Natural killer cell treated with Interleukin-12 subunit alpha and Interleukin-12 subunit beta and Interleukin-15 and Interleukin-18, amount 100 ng/mL, for 72 hours (primary cell): ENCODE measurements at places on chromosomes 12 and 14. TPM values are rescaled to one million over a fixed set of nuclear protein-coding genes. Genes with fewer than 3 reads are reported as not detected.

GRCh38 chr12:4555804-4556203, 6.2 kb upstream of the DYRK4 start:
- no peak for DNase-seq

DNA sequence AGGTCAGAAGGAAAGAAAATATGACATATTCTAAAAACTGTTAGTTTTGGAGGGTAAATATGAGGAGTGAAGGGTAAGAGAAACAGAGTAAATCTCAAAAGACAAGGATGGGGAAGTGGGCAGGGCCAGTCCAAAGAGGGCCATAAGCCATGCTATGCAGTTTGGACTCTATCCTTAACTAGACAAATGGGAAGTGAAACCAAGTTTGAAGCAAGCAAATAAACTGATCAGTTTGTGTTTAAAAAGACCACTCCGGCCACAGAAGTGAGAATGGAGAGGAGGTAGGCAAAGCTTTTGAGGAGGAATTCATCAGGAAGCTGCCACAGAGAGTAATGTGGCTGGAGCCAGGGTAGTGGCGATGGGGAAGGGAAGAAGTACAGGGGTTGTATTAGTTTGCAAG, 37.5 kb upstream of the DAAM1 start:
- DNase-seq: no peak

- DNase-seq: no peak
These were observed 69.6 kb downstream of the SLC41A2 start for GRCh38 chr12:104888481-104888880.

DNA sequence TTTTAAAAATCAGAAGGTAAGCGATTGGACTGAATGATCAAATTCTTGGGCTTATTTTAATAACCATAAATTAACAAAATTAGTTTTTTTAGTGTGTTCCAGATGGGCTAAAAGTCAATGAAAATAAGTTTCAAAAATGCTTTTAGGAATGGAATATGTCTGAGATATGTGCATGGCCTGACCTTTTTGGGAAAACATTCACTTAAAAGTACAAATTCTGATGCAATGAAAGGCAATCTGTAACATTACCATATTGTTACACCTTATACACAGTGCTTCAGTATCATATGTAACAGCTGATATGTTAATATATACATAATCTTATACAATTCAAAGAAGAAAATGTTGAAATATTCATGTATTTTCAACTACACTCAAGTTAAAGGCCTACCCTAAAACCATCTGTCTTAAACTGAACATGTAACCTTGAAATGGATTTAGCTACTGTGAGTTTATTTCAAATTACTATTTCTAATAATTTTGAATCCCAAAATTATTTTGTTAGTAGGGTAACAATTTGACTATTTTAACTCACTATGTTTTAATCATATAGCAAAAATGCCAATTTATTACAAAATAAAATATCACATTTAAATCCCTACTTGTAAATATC, 84.8 kb downstream of the EEA1 start:
- DNase-seq: no peak

The CLEC4C gene
- not detected for total RNA-seq

GRCh38 chr12:19130224-19131024, 891 bp downstream of the PLEKHA5 start:
- no peak for DNase-seq

DNA sequence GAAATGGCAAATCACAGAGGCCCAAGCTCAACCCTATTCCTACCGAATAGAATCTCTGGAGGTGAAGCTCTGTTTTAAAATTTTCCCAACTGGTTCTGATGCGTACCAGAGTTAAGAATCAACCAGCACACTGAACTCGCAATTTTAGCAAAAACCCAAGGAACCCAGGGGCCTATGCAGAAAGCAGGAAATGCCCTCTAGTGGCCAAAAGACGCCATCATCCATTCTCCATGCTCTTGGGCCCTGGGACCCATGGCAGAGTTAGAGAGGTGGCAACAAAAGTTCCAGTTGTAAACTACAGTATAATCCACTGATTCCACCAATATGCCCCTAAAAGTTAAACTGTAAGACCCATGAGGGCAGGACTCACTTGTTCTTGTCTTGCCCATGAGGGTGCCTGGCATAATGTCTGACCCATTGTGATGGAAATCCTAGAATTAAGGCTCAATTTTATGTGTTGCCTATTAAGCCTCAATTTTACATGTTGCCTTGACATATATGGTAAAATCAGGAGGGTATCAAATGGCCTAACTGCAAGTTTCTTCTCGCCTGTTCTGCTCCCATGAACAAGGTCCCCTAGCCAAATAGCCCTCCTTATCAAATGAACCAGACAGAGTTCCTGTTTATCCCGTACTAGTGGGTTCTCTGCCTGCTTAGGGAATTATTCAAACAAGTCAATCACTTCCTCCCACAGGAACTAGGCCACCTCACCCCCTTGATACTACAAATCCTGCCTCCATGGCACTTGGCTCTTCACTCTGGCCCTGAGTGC, 137.5 kb upstream of the CPM start:
- no peak for DNase-seq

DNA sequence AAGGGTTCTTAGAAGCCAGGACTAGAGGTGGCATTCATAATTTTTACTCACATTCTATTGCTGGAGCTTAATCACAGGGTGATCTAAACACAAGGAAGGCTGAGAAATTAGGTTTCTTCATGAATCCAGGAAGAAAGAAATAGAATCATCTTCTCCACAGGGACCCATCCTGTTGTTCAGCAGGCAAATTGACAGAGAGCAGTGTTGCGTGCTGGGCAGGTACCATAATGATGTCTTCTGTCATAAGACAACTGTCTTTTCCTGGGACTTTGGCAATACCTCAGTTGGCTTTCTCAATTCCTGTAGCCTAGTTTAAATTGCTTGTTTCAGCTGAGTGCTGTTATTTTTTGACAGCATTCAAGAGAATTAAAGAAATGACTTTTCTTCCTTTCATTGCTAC, 468.0 kb upstream of the SYT1 start:
- no peak for DNase-seq

DNA sequence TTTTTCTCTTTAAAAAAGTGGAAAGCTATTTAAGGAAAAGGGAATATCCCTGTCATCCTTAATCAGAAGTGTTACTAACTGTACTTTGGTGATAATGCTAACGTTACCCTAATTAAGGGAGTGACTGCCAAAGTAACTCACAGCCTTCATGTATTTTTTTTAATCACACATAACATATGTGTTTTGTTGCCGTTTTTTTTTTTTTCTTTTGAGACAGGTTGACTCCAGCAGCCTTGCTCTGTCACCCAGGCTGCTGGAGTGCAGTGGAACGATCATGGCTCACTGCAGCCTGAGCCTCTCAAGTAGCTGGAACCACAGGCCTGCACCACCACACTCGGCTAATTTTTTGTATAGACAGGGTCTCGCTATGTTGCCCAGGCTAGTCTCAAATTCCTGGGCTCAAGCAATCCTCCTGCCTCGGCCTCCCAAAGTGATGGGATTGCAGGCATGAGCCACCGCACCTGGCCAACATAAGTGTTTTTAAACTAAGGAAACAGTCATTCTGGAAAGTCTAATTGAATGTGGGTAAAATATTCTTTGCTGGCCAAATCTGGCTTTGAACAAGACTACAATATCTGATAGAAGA, 56.5 kb downstream of the HECTD4 start:
- no peak for DNase-seq

- DNase-seq: no peak
These were observed 41.7 kb upstream of the NID2 start for GRCh38 chr14:52110441-52111086.

DNA sequence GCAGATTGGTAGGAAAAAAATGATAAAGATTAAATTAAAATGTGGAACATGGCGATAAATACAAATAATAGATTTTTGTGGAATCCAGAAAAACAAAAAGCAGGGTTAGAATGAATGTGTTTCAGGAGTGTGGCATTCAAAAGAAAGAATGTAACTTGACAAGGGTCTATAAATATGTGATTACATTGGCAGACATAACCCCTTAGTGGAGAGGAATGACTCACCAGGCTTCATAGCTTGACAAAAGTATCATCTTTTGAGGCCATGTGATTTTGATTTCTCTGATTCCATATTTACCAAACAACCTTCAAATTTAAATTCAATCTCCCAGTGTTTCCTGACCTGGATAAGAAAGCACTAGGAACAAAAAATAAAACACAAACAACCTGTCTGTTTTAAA, 24.4 kb upstream of the MGST1 start:
- DNase-seq: no peak

DNA sequence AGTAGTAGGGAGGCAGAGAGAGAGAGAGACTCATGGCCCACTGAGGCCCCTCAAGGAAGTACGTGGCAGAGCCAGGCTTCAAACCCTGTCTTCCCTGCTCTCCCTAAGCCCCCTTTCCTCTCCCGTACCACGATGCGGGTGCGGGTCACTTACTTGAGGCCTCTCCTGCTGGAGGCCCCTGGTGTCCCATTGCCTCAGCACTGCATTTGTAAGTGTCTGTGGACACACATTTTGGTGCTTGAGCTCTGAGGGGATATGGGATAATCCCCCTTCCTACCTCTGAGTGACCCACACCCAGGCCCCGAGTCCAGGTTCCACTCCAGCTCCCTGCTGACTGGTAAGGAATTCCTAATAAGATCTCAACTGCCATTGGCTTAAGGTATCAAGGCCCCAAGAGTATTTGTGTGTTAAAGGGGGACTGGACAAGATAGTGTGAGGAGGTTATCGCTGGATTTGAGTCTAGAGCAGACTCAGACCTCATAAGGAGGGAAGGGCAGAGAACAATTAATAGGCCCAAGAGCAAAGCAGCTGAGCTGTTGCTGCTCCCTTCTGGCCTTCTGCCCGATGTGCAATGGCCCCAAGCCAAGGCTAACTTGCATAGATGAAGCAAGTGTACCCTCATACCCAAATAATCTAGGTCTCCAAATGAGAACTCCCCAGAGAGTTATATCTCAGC, 71.9 kb downstream of the CRACR2A start:
- no peak for DNase-seq

- no peak for DNase-seq
These were observed 77.4 kb downstream of the RIN3 start for GRCh38 chr14:92590941-92591340.

- peak; percentile 65 for DNase-seq
These were observed at the start of gene ASIC1 for GRCh38 chr12:50057000-50057841. ASIC1 (plus strand) TSS chr12:50057596; CDS start chr12:50058767, 1,171 bp downstream.

The TOMM20L gene
- not detected for total RNA-seq

The SPX gene
- not detected for total RNA-seq
